ENCODE measurements at places on chromosomes 3 and 15.

- no peak for DNase-seq
Measured at GRCh38 chr15:100940767-100941379, 21.7 kb downstream of the LRRK1 start.

DNA sequence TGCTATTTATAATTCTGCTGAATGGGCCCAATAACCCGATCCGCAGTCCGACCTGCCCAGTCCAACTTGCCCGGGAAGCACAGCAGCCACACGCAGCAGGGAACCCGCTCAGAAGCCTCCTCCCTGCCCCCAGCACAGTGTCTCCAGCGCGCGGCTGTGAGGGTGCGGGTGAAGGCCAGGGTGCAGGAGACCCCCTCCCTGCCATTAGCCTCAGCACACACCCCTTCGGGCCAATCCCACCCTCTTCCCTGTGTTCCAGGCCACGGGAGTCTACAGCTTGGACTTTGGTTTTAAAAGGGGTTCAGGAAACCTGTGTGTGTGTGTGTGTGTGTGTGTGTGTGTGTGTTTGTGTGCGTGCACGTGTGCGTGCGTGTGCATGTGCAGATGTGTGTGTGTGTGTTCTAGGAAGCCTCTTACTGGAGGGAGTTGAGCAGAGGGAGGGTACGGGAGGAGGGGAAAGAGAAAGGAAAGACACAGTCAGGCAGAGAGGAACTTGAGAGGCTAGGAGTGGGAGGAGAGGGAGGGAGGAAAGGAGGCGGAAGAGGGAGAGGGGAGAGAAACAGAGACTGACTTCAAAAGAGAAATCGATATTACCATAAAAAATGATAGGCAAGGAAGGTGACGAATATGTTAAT lies 34.2 kb downstream of the ATP2B2 start:
- DNase-seq, result no peak

DNA sequence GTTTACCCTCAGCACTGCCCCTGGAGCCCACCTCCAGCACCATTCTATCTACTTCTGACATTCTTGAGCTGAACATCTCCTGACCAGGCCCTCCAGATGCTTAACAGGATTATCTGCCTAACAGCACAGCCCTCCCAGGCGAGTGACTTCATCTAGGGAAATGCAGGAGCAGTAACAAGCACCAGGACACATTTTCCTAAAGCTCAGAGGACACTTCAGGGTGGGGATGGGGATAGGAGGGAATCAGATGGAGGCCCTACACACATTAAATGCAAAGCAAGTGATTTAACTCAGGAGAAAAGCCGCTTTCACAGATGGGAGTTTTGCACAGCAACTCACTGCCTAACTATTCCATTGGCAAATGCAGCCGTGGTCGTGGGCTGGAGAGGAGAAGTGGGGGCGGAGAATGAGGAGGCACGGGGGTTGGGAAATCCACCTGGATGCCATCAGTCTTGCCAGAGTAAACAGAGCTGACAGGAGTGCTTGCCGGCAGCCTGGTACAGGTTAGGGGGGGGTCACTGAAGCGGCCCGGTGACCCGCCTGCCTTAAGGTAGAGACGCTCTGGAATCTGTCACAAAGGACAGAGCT lies 21.3 kb upstream of the BNC1 start:
- DNase-seq, result no peak

DNA sequence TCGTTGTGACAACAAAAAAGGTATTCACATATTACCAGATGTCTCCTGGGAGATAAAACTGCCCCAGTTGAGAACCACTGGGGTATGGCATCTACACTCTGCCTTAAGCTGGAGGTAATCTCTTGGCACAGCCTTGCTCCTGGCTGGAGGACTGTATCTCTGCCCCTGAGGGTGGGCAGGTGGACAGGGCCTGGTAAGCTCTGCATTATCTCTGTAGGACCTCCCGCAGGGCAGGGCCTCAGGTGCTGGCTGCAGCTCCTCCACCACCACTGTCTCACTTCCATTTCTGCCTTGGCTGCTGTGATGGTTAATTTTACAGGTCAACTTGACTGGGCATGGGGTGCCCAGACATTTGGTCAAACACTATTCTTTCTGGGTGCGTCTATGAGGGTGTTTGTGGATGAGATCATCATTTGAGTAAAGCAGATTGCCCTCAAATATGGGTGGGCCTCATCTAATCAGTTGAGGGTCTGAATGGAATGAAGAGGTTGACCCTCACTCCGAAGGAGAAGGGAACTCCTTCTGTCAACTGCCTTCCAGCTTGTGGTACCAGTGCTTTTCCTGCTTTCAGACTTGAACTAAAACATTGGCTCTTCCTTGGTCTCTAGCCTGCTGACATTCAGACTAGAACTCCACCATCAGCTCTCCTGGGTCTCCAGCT lies 9.8 kb upstream of the RHCG start:
- no peak for DNase-seq

GRCh38 chr3:135056084-135056730 lies 261.1 kb downstream of the EPHB1 start:
- no peak for DNase-seq

DNA sequence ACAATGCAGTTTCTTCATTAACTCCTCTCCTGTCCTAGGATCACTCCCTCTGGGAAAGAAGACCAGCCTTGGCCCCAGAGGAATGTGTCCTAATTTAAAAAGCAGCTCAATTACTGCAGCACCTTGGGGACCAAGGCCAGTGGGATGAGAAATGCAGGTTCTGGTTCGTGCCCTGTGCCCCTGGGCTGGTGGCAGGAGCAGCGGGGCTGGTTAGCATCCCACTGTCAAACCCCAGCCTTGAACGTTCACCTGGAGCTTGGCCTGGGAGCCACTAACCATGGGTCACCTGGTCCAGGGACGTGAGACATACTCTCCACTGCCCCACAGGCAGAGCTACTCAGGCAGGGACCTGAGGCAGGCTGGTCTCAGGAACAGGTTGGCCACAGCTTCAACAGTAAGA lies 8.4 kb upstream of the RTP3 start:
- no peak for DNase-seq

- DNase-seq, result no peak
Measured at GRCh38 chr3:144708437-144708836, 736.8 kb downstream of the DIPK2A start.

DNA sequence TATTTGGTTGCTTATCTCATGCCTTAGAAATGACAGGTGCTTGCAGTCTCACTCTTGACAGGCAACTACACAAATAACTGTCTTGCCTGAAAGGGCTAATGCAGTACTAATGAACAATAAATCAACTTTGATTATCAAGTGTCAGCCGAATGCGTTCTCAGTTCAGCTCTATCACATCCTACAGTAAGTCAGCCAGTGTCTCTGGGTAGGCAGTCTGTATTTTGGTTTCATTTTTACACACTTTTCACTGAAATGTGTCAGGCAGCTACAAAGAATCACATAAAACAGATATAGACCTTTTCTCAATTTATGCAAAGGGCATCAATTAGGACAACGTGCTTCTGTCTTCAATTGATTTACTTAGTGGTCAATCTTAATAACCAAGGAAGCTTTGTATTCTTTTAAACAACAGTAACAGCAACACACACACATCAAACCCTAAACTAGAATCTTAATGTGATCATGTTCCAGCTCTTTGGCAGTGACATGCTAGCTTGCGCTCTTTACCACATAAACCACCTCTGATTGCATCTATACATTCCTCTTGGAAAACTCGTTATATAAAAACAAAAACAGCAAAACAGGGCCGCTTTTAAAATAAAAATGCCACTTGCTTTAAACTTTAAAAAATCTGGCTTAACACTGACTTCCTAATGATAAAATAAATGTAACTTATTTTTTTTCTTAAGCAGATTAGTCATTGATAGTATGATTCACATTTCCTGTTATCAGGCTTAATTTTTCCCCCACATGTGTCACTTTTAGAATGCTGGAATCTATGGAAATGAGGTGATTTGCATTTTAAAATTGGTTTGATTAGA lies 520.4 kb downstream of the FOXP1 start:
- DNase-seq, result no peak

GRCh38 chr3:140203510-140203909 lies 268.5 kb downstream of the CLSTN2 start:
- DNase-seq, result no peak

GRCh38 chr3:172522871-172523818 lies at the start of gene TNFSF10:
Gene TNFSF10, minus strand, starts transcription at chr3:172523430. Its CDS starts 46 bp downstream, at chr3:172523384.
- DNase-seq, result no peak

- DNase-seq, result no peak
Measured at GRCh38 chr3:119864476-119864875, 82.6 kb downstream of the NR1I2 start.
